Stimulated activated CD4-positive, alpha-beta T cell treated with anti-CD3 and anti-CD28 coated beads, Interleukin-12 subunit alpha, Interleukin-12 subunit beta, amount 100 ng/mL, for 24 hours (primary cell): ENCODE measurements at places on chromosomes 3 and 15.
A peak's percentile ranks its signal among the peaks of the same experiment; 100 is the strongest.

GRCh38 chr3:12471241-12471640 is 13.0 kb upstream of the TSEN2 start:
- peak; percentile 63 for DNase-seq

DNA sequence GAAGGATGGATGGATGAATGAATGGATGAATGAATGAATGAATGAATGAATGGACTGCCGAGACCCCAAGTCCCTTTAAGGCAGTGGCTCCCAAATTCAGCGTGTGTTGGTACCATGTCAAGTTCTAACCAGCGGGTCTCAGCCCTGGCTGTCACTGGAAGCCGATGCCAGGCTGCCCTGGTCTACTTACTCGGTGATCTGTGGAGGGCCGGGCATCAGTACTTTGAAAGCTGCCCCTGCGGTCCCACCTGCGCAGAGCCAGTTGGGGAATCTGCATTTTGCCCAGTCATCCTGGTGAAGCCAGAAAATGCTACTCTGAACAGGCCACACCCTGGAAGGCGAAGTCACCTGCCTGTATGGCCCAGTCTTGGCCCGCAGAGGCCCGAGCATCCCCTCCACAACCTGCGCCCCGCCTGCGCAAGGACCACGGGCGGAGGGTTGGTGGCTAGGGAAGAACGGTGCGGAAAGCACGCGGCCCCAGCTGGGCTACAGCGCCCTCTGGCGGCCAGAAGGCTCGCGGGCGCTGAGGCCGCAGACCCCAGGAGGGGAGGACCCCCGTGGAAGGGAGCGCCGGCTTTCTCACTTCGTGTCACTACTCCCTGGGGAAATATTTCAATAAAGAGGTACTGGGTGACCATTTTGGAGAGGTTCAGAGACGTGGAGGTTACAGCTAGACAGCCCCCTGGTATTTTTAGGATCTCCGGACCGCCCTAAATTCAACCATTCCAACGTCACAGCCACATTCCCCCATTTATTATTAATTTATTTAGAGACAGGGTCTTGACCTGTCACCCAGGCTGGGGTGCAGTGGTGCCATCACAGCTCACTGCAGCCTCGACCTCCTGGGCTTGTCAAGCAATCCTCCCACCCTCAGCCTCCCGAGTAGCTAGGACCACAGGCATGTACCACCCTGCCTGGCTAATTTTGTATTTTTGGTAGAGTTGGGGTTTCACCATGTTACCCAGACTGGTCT is 34.9 kb downstream of the PRKCD start:
- peak; percentile 17 for DNase-seq

- DNase-seq: no peak
Observed at GRCh38 chr3:152159328-152159727, 109.4 kb upstream of the MBNL1 start.

- DNase-seq: no peak
Observed at GRCh38 chr15:77666296-77666660, 33.6 kb upstream of the LINGO1 start.

DNA sequence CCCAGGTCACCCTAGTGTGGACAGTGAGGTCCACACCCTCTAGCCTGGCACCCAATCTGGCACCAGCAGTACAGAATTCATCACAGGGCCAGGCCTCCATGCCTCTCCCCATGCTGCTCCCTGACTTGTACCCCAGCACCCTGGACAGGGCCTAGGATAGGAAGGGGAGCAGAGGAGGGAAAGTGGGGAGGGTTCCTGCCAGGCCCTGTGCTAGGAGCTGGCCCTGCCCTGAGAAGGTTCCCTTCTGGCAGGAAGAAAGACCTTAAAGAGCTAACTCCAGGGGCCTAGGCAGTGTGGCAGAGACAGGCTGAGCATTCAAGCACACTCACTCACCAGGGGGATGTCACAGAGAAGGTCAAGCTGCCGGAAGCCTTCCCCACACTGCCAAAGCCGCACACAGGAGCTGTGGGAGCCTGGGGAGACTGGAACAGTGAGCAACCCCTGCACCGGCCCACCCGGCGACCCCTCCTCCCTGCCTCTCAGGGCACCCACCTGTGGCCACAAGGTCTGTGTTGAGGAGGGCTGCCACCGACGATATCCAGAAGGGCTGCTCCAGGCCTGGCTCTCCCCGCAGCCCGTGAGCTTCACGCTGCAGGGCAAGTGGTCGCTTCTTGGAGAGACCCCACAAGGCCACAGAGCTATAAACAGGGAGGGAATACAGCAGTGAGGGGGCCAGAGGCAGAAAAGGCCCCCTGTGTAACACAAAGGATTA is 7.4 kb downstream of the RRP9 start:
- no peak for DNase-seq

GRCh38 chr3:68424796-68425460 is 507.4 kb downstream of the TAFA4 start:
- DNase-seq: no peak

DNA sequence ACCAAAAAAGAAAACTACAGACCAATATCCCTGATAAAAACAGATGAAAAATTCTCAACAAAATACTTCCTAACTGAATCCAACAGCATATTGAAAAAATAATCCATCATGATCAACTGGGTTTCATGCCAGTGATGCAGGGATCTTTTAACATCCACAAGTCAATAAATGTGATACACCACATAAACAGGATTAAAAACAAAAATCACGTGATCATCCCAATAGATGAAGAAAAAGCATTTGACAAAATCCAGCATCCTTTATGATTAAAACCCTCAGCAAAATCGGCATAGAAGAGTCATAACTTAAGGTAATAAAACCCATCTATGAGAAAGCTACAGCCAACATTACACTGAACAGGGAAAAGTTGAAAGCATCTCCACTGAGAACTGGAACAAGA is 107.5 kb downstream of the DCLK3 start:
- DNase-seq: no peak
